Cerebellum (tissue), 4 donors: ENCODE measurements at places on chromosomes 4 and X. TPM values are rescaled to one million over a fixed set of nuclear protein-coding genes. Genes with fewer than 3 reads are reported as not detected.

Gene GAGE1
- not detected for total RNA-seq

Gene STIM2
- total RNA-seq = 33.1 TPM

Gene HS3ST1
- 2.4 TPM for total RNA-seq

Gene ODAM
- total RNA-seq = not detected

Gene RIBC1
- total RNA-seq = 1.7 TPM

Gene ASB5
- 0.36 TPM for total RNA-seq

Gene USP26
- total RNA-seq = not detected

Gene SLC7A11
- 30.0 TPM for total RNA-seq

Gene SHISA3
- 0.18 TPM for total RNA-seq

Gene USP27X
- 8.2 TPM for total RNA-seq

Gene UFSP2
- 36.9 TPM for total RNA-seq

Gene GLRB
- total RNA-seq = 21.6 TPM

Gene GPR173
- 21.7 TPM for total RNA-seq

Gene GUCY1A1
- total RNA-seq = 35.9 TPM
